Cardiac fibroblast (primary cell): ENCODE measurements at places on chromosomes 7 and 10.

- DNase-seq: no peak
Observed at GRCh38 chr10:114539623-114540022, 118.5 kb downstream of the ABLIM1 start.

GRCh38 chr7:101138213-101138870, 11.4 kb downstream of the SERPINE1 start:
- peak; percentile 96 for DNase-seq

- DNase-seq: peak; percentile 57
Observed at GRCh38 chr7:81264116-81264515, 345.3 kb upstream of the SEMA3C start.

GRCh38 chr7:41975849-41976248, 261.2 kb downstream of the GLI3 start:
- peak; percentile 44 for DNase-seq

- DNase-seq: no peak
Observed at GRCh38 chr10:90096196-90096595, 394.8 kb downstream of the KIF20B start.

DNA sequence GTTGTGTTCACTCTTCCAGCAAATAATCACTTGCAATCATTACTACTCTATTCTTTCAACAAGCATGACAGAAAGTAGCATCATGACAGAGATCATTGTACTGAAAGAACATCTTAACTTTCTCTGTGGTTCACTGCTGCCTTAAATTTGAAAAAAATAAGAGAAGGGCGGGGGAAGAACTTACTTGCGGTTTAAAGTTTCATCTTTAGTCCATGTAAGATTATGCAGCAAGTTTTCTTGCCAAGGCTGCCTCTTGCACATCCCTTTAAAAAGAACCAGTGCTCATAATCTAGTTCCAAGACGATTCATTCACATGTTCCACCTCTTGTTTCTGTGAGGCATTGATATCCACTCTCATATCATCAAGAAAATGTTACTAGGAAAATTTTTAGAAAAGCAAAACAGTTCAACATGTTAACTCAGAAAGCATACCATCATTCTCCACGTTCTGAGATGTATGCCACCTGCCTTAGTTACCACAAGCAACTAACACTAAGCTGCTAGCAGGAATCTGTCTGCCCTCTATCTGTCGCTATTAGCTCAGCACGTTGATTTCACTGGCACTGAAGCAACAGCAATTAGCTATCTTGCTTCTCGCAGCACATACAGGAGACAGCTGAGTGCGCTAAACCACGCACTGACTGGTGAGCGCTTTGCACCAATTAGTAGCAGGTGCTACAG, at the start of gene PCDH15:
Gene PCDH15 (minus strand): TSS at position 491 of the 681 bp plus-strand sequence. CDS start 136,969 bp downstream, outside the sequence.
- DNase-seq: peak; percentile 14

DNA sequence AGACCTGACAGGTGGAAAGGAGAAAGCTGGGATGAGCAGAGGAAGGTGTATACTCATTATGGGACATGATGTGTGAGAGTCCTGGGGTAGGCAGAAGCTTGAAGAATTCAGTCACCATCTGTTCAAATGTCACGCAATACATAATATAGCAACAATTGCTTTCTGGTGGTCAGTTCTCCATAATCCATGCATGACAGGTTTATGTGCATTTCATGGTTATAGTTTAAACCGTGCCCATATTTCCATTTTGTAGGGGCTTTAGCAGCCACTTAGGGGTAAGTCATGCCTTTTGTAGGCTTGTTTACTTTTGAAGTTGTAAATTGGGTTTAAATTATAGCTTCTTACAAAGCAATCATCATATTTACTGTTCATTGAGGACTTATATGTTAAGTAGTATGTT, 158.8 kb downstream of the NXPH1 start:
- no peak for DNase-seq

DNA sequence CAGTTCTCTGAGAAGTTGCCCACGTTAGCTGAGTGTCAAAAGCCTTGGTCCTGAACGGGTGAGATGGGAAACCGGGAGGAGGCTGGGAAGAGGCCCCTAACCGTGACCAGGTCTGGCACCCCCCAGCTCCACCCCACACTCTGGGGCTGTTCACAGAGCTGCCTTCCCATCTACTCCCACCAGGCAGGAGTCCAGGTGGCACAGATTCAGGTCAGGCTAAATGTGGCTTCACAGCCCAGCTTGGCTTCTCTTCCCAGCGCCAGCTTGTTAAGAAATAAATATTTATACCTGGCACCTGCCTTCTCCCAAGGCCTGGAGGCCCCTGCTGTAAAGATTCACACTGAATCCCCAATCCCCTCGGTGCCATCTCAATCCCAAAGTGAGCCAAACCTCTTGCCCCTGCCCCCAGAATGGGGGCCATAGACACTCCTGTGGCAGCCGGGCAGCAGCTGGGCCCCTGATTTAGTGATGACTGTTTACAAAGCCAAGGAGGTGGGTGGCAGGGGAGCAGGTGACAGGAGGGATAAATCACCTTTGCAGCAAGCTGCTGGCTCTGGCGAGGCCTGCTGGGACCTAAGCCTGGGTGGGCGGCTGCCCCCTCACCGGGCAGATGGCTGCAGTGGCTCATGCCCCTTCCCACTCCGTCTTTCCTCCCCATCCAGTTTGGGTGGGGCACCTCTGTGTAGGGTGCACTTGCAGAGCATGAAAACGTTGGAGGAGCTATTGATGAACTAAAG, 72.5 kb downstream of the GOLGA7B start:
- DNase-seq: no peak

DNA sequence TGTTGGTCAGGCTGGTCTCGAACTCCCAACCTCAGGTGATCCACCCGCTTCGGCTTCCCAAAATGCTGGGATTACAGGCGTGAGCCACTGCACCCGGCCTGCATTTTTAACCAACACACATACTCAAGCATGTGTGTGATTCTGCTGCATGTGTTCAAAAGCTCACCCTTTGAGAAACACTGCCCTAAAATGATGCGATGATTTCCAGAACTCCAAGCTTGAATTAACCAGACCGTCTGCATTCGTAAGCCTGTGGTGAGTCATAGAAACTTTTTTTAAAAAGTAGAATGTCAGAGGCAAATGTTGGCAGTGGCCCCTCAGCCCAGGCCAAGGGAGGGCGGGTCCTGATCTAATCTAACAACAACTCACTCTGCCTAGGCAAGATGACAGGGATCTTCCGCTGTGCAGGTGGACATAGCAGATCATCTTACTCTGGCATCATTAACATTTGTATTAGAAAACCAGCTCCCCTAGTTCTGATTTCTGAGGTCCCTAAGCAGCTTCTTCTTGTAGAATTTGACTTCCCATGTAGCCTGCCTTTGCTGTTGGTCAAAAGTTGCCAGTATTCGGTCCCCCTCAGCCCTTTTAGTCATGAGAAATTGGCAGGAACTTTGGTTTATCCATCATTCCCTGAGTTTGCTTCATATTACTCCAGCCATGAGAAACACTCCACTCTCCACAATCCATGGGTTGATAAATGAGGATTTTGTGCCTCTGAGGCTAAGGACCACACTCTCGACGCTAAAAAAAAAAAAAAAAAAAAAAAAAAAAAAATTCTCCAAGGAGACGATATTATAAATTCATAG, 190.4 kb downstream of the SKIDA1 start:
- DNase-seq: peak; percentile 92

DNA sequence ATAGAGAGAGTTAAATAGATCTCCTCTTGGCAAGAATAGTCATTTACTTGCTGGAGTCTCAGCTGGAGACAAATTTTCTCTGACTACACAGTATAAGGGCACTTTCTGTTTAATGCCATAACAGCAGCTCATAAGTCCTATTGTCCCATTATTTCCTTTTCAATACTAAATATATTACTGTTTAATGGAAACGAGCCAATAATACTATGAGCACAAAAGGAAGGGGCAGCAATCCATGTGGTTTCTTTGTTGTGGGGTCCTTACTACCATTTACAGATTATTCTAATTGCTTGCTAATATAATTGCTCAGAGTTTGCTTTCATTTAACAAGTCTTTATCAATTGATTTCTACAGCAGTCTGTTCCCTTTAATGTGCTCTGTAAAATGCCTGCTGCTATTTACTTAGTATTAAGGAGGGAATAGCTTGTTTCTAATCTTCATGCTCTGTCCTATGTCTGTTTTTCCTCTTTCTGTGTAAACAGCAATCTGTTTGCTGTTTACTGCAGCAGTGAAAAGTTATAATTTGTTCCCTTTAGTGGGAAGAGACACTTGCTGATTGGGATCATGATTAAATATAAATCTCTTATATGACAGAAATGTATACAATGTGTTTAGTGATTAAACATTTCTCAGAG, 296.2 kb upstream of the SMIM30 start:
- DNase-seq: no peak

DNA sequence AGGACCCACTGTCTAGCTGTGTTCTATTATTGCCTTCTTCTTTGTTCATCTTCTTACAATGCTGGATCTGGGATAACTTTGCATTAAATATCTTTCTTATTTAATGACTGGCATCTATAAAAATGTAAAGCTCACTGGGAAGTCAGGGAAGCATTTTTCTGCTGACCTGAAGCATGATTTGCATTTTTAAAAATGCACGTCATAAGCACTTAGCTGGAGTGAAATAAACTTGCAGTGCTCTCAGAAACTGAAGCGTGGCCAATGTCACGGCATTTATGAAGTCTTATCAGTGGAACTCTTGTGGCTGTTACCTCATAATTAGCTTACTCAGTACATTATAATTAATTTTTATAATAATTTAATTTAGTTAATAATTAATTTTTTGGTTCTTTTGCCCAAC, 59.1 kb downstream of the FRMD4A start:
- DNase-seq: no peak

DNA sequence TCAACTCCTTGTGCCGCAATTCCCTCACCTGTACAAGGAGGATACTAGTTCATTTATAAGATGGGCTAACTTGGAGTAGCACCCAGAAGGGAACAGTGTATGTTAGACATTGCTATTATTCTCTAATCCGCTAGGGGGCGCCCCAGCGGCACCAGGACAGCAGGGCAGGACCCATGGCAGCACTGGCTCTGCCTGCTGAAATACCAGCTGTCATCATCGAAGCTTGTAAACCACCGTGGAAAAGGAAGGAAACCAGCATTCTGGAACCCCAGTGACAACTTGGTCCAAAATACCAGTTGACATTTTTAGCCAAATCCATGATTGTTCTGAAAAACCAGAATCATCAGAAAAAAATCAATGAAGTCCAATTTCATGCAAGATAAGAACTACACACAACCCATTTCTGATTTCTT, 134.4 kb downstream of the ITGA8 start:
- DNase-seq: peak; percentile 60

GRCh38 chr10:64732372-64732957, 1211.3 kb downstream of the REEP3 start:
- no peak for DNase-seq

DNA sequence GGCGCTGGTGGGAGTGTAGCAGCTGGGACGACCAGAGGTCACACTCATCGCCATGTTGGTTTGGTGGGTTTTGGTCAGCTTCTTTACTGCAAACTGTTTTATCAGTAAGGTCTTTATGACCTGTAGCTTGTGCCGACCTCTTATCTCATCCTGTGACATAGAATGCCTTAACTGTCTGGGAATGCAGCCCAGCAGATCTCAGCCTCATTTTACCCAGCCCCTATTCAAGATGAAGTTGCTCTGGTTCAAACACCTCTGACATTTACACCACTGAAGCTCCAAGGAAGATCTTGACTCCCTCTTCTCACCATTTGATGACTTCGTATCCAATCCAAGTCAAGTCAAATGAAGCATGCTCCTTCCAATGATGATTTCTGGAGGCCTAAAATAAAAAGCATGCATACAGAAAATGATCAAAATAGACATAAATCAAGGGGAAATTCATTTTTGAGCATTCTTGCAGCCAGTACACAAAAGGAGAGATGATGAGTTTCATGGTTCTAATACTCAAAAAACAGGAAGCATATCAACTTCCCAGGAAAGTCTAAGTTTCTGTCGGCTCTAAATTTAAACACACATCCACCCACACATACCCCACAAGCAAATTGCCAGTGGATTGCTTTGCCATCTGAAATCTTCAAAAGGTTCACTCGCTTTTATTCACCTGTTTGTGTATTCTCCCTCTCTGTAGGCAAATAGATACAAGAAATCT, 2.4 kb upstream of the PSMG3 start:
- DNase-seq: no peak

DNA sequence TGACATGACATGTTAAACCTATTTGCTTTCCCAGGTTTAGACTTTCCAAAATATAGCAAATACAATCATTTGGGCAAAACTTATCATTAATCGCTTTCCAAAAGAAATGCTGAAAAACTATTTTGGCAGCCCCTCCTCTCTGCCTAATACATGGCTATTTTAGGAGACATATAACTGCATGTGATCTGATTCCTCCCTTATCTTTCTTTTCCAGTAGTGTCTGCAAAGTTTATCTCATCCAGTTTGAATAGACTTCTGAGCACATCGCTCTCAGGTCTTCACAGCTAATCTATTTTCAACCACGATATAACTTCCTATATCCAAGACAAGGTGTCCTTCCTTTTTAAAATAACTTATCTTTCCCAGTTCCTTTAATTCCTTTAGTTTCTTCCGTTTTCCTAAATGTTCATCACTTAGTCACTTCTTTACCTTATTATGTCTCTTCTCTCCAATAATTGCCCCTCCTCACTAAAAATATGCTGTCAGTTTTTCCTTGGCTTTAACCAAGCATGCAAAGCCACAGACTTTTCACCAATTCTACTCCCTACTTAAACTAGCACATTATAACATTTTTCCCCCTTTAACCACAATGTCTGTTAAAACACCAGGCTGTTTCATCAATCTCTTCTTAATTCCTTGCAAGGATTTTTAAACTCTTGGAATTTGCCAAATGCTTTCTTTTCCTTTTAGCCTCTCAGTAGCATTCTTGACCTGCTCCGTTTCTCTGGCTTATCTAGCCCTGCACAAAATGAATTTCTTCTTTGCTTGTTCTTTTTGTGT, 24.4 kb downstream of the GNG11 start:
- no peak for DNase-seq

GRCh38 chr7:51015581-51015980, 232.9 kb upstream of the GRB10 start:
- no peak for DNase-seq

DNA sequence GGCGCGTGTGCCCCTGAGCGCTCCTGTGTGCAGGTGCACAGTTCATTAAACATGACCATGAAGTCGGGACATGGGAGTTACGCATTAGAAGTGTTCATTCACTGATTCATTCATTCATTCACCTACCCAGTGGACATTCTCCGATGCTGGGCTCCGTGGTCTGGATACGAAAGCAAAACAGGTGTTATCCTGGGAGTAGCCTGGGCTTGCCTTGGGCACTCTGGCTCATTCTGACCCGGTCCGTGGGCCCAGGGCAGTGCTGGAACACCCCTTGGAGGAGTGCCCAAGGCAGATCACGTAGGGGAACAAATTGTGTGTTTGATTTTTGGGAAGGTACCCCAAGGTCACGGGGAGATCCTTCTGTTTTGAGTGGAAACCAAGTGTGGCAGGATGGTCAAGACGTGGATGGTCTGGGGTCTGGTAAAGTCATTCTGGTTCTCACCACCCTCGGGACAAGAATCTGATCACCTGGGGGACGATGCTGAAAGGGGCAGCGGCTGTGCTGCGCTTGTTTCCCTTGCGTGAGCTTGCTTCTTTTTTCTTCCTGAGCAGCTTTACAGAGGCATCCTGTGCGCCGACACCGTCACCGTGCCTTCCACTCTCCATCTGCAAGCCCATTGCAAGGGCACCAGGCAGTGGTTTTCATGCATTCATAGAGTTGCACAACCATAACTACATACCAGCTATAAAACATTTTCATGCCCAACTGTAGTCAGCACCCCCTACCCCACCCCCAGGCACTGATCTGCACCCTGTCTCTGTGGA, 10.1 kb downstream of the ELFN1 start:
- DNase-seq: no peak
